ENCODE measurements at places on chromosomes 2 and 18.

- DNase-seq = no peak
These were observed 585.4 kb upstream of the ID2 start for GRCh38 chr2:8096484-8096883.

GRCh38 chr2:166573391-166573790, 79.3 kb upstream of the SCN7A start:
- DNase-seq = peak; percentile 16

DNA sequence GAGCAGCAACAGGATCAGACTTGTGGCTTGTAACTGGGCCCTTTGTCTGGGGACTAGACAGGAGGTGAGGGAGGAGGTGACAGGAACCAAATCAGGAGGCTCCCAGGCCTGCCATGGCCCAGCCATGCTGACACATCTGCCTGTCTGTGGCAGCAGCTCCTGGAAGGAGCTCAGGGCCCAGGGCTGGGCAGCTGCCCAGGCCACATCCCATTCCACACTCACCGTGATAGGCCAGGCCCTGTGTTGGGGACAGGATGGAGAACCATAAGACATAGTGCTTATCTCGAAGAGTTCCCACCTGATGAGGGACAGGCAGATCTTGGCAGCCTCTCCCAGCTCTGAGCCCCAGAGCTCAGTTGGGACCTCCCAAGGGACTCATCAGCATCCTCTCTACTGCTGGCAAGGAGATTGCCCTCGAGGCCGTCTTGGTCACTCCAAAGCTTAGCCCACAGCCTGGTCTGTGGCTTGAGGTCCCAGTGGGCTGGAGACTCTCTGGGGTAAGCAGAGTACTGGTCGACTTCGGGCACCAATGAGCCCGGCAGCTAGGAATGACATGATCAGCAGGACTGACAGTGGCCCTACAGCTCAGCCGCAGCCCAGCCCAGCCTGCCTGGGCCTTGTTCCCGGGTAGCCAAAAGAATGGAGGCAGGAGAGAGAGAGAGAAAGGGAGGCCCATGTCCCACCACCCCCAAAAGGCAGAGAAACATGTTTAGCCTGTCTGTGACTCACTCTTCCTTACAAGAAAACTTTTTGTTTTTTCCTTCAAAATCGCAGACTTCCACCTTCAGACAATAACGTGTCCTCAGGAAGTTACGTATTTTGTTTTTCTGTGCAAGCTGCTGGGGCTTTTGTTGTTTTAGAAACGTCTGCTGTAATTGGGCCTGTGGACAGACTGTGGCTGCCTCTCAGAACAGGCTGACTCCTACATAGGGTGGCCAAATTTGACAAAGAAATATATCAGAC, 82.1 kb downstream of the HS1BP3 start:
- no peak for DNase-seq

DNA sequence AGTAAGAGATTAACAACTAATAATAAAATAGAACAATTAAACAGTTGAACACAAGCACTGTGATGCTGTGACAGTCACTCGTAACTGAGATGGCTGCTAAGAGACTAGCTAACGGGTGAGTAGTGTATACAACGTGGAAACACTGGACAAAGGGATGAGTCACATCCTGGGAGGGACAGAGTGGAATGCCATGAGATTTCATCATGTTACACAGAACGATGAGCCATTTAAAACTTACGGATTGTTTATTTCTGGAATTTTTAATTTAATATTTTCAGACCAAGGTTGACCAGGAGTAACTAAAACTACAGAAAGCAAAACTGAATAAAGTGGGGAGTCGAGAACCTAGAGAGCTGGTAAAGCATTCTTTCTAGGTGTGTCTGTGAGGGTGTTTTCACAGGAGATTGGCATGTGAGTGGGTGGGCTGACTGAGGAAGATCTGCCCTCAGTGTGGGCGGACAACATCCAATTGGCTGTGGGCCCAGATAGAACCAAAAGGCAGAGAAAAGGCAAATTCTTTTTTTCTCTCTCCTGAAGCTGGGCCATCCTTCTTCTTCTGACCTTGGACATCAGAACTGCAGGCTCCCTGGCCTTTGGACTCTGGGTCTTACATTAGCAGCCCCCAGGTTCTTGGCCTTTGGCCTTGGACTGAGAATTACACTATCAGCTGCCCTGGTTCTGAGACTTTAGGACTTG, 14.6 kb downstream of the TMSB10 start:
- DNase-seq = no peak

DNA sequence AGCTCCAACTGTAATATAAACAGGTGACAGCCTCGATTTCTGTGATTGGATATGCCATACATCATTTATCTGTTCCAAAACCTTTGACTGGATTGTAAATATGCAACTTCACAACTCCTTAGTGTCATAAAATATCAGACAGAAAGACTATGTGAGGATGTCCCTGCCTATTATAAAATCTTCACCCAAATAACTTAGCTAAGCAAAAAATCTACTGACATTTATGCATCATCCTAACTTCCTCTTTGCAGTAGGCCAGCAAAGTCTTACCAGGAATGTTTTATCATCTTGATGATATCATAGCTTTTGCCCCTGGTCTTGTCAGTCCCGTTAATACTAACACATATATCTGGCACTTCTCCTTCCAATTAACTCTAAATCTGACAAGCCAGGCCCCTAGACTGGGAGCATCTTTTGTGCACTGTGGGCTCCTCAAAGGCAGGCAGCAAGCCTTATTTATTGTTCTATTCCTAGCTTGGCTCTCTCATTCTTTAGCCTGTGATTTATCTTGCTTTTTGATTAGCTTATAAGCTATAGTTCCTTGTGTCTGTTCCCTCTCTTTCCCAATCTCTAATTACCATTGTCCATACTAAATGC, 356.5 kb upstream of the HNMT start:
- DNase-seq = no peak

DNA sequence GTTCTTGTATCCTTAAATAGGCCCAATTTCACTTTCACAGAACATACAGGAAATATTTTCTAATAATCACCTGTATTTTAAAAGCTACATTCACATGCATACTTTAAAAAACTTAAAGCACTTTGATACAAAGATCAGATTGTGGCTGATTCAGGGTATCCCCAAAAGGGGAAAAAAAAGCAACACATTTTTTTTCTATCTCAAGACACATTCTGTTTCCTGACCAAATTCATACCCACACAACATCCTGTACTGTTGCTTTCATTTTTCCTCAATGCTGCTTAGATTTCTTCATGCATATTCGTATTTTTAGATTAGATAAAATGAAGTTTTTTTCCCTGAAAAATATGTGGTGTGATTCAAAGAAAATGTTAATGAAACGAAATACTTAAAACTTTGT, 122.5 kb downstream of the TMEFF2 start:
- no peak for DNase-seq

- DNase-seq = no peak
These were observed 163.4 kb downstream of the INHBB start for GRCh38 chr2:120509213-120509815.

GRCh38 chr18:44771572-44771955, 90.9 kb downstream of the SETBP1 start:
- DNase-seq = no peak

GRCh38 chr2:66306483-66306882, 128.4 kb upstream of the MEIS1 start:
- no peak for DNase-seq

DNA sequence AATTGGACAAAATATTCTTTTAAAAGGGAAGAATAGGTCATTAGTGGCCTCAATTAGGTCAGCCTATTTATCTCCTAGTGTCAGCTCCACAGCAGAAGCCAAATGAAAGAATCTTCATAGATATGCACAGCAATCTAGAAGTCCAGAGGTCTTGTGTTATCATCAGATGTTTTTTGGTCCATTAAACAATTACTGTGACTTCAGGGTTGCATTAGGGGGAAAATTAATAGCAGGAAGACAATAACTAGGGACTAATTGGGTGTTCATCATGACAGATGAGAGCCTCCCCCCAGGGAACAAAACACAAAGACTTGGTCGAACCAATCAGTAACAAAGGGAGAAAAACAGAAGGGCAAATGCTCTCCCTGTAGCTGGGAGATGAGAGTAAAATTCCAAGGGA, 264.7 kb downstream of the PTH2R start:
- no peak for DNase-seq

DNA sequence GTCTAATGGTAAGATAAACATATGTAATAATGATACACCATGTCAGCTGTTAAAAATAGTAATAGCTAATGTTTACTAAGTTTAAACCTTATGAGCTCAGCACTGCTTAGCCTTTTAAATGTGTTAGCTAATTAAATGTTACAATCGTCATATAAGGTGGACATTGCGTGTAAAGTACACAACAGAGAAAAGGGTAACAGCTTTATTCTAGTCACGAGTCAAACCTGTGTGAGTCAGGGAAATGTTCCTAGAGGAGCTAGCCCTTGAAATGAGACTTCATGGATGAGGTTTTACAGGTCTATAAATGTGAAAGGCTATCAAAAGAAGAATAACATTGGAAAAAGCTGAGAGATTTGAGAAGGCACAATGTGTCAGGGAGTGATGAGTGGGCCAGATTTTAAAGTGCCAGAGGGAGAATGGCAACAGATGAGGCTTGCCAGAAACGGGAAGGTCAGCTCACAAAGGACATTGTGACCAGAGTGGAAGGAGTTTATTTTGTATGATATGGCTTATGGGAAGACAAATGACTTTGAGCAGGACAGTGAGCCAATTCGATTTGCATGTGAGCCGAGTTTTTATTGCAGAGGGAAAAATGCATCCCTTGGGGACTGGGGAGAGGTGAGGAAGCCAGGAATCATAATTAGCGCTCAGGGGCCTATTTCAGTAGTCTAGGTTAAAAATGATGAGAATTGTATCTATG, 276.3 kb downstream of the CTNNA2 start:
- DNase-seq = no peak

GRCh38 chr18:51342815-51343214, 145.3 kb upstream of the MEX3C start:
- DNase-seq = no peak

DNA sequence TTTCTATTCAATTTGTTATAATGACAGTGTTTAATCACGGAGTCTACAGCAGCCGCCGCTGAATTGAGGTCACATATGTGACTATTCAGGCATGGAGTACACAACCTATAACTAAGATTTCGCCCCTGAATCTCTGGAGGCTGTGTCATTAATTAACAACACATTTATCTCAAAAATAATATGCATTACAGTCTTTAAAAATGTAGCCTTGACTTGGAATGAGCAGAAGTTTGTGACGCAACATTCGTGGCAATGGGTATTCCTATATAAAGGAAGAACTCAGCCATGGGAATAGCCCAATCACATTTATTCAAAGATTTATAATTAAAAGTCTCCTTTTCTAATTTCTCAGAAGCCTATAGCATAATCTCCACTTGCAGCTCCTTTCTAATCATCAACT, 60.6 kb upstream of the LYPD1 start:
- no peak for DNase-seq

GRCh38 chr2:172783165-172783898, 47.7 kb downstream of the RAPGEF4 start:
- DNase-seq = no peak

GRCh38 chr2:23291239-23291638, 93.7 kb upstream of the KLHL29 start:
- no peak for DNase-seq

DNA sequence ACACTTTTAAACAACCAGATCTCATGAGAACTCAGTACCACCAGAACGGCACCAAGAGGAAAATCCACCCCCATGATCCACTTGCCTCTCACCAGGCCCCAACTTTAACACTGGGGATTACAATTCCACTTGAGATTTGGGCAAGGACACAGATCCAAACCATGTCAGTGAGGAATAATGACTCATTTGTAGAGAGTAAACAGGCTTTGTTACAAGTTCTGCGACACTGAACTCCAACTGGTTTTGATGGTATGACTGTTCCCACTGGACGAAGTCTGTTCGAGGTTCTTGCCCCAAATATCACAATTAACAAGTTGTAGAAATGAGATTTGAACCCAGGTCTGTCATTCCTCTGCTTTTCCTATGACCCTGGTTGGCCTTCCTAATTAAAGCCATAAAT, 718.1 kb upstream of the ID2 start:
- DNase-seq = no peak

All from iPS DF 6.9 (cell line).